ENCODE measurements at places on chromosomes 7 and 10. TPM values are rescaled to one million over a fixed set of nuclear protein-coding genes. Genes with fewer than 3 reads are reported as not detected.

DNA sequence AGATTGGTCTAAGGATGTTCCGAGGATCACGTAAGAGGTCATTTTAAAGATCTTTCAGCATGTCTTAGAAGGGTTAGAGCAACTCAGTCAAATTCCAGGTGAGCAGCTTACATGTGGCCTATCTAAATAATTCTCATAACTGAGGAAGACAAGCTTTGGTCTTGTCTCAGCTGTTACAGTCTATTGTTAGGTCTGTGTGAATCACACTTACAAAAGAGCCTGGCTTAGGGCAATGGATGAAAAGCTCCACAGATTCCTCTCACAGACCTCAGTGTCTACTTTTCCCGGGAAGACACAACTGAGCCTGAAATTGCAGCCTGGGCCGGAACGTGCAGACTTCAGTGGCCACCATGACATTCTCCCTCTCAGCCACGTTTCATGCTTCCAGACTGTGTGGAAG lies 173.1 kb downstream of the INHBA start:
- no peak for DNase-seq

DNA sequence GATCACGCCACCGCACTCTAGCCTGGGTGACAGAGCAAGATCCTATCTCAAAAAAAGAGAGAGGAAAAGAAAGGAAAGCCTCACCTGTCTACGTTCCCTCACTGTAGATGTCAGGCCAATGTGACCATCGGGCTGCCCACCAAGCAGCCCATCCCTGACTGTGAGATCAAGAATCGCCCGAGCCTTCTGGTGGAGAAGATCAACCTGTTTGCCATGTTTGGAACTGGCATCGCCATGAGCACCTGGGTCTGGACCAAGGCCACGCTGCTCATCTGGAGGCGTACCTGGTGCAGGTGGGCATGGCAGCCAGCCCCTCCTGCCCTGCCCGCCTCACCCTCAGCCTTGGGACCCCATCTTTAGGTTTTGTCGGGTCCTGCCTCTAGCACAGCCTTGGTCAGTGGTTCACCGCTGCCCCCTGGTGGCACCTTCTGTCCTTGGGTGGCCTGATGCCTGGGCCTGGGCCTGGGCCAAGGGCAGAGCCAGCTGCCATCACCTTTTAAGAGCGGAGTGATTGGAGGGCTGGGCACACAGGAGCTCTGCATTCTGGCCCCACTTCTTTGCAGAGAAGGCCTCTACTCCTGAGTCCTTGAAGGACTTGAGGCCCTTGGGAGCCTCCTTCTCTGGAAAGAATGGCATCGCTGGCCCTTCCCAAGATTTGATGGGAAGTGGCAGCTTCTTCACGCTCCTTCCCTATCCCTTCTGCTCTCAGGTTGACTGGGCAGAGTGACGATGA lies 14.4 kb upstream of the AHCYL2 start:
- no peak for DNase-seq

DNA sequence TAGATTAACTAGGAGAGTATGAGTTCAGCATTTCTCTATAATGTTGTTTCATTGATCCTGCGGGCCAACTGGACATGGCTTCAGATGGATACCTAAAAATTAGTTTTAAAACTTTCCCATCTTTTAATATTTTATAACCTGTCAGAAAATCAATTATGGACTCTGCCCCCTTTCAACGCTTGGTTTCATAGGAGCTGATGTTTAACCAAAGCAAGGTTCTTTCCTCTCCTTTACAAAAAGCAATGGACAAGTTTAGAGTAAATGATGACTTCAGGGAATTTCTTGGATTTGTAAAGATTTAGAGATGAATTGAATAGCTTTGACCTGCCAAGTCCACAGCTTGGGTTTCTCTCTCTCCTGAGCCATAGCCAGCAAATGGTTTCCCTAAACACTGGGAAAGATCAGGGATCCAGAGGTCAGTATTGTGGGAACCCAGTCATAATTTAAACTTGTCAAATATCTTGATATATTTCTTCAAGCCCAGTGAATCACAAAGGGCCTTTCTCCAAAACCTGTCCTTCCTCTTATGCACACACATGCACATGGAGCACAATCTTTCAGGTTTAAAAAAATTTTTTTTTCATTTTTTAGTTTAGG lies 177.1 kb downstream of the EVX1 start:
- DNase-seq, result no peak

GRCh38 chr10:125628104-125629049 lies 54.6 kb downstream of the TEX36 start:
- DNase-seq, result no peak

- DNase-seq, result no peak
These were observed 732.8 kb downstream of the ZWINT start for GRCh38 chr10:55628260-55628701.

Gene TSPAN13
- 18.5 TPM for total RNA-seq

Measured in HCT116 (cell line).